Cerebellum (tissue), 4 donors: ENCODE measurements at places on chromosomes 7 and 10. TPM values are rescaled to one million over a fixed set of nuclear protein-coding genes. Genes with fewer than 3 reads are reported as not detected.

The GIMAP4 gene
- 6.4 TPM for total RNA-seq

The ZNF425 gene
- total RNA-seq = 3.5 TPM

The SAP25 gene
- not detected for total RNA-seq

The POLR2J2 gene
- 15.3 TPM for total RNA-seq

The EEPD1 gene
- 12.1 TPM for total RNA-seq

The MMRN2 gene
- 5.2 TPM for total RNA-seq

The GPER1 gene
- total RNA-seq = 0.73 TPM

The LIPK gene
- total RNA-seq = not detected

The FAM180A gene
- not detected for total RNA-seq

The OR13A1 gene
- 0.45 TPM for total RNA-seq

The ZKSCAN1 gene
- total RNA-seq = 57.4 TPM

The AKR1C2 gene
- total RNA-seq = 12.5 TPM

The GNAT3 gene
- total RNA-seq = 2.1 TPM

The NFKB2 gene
- total RNA-seq = 3.5 TPM

The SORCS1 gene
- 25.6 TPM for total RNA-seq

The HOXA7 gene
- not detected for total RNA-seq

The DLX6 gene
- not detected for total RNA-seq

The MOGAT3 gene
- total RNA-seq = not detected

The NPTX2 gene
- total RNA-seq = 41.8 TPM

The LRMDA gene
- total RNA-seq = 0.91 TPM

The PVRIG gene
- total RNA-seq = not detected

The TEX47 gene
- not detected for total RNA-seq

The C10orf105 gene
- total RNA-seq = 1.00 TPM

The TAS2R41 gene
- total RNA-seq = not detected

The IGF2BP3 gene
- total RNA-seq = 52.7 TPM

The FKBP14 gene
- 15.1 TPM for total RNA-seq
